Retina (tissue), 1 donor: ENCODE measurements at places on chromosomes 6 and 20.

DNA sequence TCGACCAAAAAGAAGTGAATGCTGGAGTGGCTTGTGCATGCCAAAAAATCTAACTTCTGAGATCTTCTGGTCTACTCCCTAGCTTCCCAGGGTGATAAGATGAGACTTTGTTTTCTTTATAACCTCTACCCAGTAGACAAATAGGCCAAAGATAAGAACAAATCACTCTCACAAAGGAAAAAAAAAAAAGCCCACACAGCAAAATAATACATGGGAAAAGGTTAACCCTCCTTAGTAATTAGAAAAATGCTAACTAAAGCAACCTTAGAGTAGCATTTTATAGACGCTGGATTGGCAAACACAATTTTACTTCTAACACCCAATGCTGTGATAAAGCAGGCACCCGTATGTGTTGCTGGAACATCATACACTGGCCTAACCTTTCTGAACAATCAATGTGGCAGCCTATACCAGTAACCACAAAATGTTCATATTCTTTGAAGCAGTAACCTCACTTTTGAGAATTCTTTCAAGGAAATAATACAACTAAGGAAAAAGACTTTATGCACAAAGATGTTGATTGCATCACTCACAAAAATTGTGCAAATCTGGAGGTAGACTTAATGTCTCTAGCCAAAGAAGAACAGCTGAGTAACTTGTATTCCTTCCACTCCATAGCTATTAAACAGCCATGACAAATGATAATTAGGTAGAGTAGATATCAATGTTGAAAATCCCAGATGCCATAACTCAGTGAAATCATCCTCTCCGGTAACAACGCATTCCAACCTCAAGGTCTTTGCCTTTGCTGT is 116.3 kb upstream of the QKI start:
- DNase-seq = no peak

DNA sequence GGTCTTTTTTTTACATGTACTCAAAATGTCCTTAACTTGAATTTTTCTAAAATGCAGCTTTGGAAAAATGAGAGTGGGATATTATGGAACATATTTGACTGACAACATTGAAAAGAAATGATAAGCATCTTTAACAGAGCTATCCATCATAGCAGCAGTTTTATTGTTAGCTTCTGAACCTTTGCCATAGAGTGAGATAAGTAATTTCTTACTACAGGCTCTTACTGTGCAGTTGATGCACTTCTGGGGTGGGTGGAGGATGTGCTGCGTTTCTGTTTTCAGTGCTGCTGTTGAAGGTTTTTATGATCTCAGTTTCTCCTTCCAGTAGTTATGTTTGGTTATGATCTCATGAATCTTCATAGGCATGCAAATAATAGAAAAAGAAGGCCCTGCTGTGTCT is 267.0 kb downstream of the TMEM242 start:
- no peak for DNase-seq

DNA sequence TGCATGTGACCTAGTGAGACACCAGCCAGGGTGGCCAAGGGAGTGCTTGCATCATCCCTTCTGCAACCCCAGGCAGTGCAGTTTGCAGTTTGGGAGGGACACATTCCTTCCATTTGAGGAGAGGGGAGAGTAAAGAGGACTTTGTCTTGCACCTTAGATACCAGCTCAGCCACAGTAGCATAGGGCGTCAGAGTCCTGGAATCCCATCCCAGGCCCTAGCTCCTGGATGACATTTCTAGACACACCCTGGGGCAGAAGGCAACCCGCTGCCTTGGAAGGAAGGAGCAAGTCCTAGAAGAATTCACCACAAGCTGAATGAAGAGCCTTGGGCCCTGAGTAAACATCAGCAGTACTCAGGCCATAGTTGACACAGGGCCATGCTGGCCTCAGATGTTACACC is 680.4 kb upstream of the IMPG1 start:
- no peak for DNase-seq

GRCh38 chr6:11535801-11536230 is 1.7 kb upstream of the TMEM170B start:
- no peak for DNase-seq

- DNase-seq = no peak
Measured at GRCh38 chr6:138596591-138596990, 97.3 kb upstream of the NHSL1 start.

DNA sequence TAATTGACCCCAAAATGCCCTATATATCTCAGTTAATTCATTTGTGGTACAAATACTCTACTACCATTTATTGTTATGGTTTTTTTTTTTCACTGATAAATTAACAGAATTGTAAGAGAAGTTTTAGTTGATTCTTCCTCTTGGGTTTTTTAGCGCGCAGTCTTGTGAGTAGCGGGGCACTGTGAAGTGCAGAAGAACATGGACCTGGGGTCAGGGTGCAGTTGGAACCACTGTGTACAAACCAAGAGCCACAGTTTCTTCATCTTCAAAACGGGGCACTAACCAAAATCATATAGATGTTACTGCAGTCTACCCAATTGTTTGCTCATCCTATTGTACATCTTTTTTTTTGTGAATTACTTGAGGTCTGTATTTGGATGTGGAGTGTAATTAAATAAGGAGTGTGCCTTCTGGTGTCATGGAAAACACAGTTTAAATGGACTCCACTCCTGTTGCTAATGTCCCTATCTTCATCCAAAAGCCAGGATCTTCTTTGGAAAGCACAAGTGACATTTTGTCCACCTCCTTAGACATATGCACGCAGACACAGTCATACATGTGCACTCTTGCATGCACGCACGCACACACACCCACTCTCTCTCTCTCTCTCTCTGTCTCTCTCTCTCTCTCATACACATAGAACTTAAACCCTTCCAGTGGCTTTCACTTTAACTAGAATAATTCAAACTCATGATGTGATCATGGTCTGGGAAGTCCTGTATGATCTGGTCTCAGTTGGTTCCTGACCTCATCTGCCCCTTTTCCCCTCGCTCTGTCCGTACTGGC is 51.5 kb downstream of the AFDN start:
- DNase-seq = no peak

GRCh38 chr20:62367136-62367632 is at the start of gene LAMA5:
Gene LAMA5 (minus strand): TSS chr20:62367312. CDS start chr20:62367245, 67 bp downstream.
- no peak for DNase-seq

- peak; percentile 93 for DNase-seq
Measured at GRCh38 chr6:144284783-144285547, at the start of gene UTRN. Gene UTRN (plus strand): TSS chr6:144285335. CDS start chr6:144291829, 6,494 bp downstream.

DNA sequence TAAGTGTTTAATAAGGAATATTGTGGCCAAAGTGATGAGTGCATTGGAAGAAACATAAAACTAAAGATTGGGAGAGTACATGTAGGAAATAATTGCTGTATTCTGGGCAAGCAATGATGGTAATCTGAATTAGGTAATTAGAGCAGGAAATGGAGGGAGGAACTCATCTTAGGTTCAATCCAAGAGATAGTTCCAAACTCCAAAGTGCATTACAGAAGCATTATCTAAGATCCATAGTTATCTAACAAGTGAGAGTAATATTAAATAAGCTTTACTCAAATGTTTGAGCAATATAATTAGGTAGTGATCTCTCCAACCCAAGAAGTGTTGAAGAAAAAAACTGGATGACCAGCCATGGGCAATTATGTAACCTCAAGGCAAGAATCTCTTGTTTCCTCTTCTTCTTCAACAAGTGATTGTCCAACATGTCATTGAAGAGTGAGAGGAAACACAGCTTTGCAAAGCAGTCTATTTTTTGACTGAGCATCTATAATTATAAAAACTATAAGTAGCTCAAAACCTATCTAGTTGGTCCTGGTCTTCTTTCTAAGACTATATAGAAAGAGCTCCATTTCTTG is 181.2 kb upstream of the TNFAIP3 start:
- DNase-seq = no peak

- no peak for DNase-seq
Measured at GRCh38 chr6:89840538-89840937, 10.9 kb downstream of the CASP8AP2 start.

GRCh38 chr6:51129043-51129442 is 310.4 kb downstream of the TFAP2B start:
- DNase-seq = no peak

DNA sequence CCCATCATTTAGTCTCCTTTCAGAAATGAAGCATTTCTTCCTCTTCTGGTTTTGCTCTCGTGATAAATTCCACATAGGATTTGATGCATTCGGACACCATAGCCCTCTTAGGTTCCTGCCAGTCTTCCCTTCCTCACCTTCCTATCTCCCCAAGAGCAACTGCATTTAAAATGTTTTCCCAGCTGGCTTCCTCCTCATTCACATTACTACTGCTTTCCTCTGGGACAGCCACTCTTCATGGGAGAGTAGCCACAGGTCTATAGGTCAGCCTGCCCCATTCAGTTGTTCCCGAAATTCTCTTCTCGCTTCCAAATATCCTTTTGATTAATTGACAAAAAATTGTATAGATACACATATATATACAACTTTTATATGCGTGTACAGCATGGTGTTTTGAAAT is 214.2 kb upstream of the PDE10A start:
- no peak for DNase-seq

DNA sequence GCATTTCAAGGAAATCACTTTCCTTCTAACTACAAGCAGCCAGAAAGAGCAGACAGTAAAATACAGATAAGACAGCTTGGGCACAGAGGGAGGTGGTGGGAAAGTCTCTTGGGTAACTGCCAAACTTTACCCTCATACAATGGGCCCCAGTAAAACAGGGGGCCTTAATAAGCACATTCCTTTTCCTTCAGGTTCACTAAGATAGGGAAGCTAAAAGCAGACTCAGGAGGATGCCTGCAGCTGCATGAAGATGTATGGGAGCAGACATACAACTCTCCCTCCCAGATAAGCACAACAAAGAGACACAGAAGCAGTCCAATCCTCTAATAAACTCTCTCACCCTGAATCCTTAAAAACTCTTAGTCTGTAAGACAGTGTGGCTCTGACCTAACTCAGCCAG is 49.0 kb downstream of the SIM1 start:
- no peak for DNase-seq

- no peak for DNase-seq
Measured at GRCh38 chr6:36853325-36853724, 14.1 kb upstream of the CPNE5 start.

- peak; percentile 76 for DNase-seq
Measured at GRCh38 chr20:22449188-22449973, 135.0 kb downstream of the FOXA2 start.

DNA sequence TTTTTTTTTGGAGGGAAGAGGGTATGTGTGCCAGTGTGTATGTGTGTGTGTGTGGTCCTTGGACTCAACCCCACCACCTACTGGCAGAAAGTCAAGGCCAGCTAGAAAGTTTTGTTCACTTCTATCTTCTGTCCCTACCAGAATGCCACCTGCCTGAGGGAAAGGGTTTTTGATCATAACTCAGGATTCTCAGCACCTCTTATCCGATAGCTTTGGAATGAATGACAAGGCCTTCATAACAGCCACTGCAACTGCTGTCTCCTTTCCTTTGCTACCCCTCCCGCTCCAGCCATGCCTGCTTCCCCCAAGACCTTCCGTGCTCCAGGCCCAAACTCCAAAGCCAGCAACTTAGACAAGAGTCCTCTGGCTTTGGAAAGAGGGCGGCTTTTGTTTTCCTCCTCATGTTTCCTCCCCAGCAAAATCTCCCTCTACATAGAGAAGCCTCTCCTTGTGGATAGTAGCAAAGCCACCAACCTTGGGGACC is 18.7 kb downstream of the BTN3A1 start:
- peak; percentile 67 for DNase-seq

DNA sequence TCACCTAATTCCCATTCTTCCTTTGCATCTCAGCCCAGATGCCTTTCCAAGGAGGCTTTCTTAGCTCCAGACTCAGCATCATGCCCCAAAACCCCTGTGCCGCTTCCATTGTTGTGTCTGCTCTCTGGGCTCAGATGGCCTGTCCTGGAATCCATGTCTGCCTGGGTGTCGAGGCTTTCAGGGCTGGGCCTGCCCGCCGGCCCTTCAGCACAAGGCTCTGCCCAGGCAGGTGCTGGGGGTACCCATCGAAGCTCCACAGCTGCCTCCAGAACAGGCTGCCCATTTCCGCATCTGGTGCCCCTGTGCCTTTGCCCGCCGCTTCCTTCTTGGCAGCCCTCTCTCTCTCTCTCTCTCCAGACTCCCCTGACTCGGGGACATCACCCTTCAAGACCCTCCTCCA is 1.2 kb downstream of the CPXM1 start:
- no peak for DNase-seq

- no peak for DNase-seq
Measured at GRCh38 chr6:26554447-26554696, 16.2 kb downstream of the HMGN4 start.

GRCh38 chr6:85412911-85413430 is 36.9 kb upstream of the NT5E start:
- no peak for DNase-seq

- no peak for DNase-seq
Measured at GRCh38 chr6:27414996-27415395, 26.4 kb downstream of the ZNF391 start.

- DNase-seq = peak; percentile 11
Measured at GRCh38 chr6:124056407-124057334, 253.0 kb downstream of the NKAIN2 start.

- DNase-seq = peak; percentile 58
Measured at GRCh38 chr20:22403632-22404361, 180.6 kb downstream of the FOXA2 start.

GRCh38 chr6:108581237-108581931 is 20.7 kb downstream of the FOXO3 start:
- no peak for DNase-seq

DNA sequence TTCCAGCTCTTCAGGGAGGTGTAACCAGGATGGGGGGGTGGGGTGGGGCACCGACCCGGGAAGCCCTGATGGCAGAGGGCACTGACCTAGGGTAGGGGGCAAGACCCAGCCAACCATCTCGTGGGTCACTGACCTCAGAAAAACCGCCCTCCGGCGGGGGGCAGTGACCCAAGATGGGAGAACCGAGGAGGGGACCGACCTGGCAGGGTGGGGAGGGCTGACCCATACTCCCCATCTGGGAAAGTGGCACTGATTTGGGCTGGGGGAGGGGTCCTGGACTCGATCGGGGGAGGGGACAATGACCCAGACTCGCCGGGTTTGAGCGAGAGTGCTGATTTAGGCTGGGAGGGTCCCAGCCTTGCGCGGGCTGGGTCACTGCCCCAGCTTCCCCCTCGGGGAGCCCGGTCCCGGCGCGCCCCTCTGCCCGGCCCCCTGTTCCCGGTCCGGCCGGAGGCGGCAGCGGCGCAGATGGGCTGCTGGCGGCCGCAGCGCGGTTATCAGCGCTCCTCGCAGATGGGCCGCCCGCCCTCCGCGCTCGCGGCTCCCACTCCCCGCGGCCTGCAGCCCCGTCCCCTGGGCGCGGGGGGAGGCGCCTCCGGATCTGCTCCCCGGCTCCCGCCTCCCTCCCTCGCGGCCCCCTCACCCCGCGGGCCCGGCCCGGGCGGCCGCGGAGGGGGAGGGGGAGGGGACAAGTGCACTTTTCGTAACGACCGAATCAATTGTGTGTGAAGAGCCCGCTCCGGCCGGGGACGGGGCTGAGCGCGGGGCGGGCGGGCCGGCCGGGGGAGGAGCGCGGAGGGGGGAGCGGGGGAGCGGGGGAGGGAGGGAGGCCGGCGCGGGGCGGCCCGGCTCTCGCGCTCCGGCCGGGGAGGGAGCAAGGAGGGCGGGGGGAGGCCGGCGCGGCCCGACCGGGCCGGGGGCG is 2.2 kb downstream of the NOL4L start:
- peak; percentile 70 for DNase-seq

GRCh38 chr6:142551274-142551811 is 249.5 kb downstream of the ADGRG6 start:
- DNase-seq = peak; percentile 14

GRCh38 chr20:4025679-4026078 is 10.3 kb upstream of the RNF24 start:
- DNase-seq = no peak
